ENCODE measurements at places on chromosomes 12 and 14. TPM values are rescaled to one million over a fixed set of nuclear protein-coding genes. Genes with fewer than 3 reads are reported as not detected.

The KLRC1 gene
- total RNA-seq, result not detected

The KRT3 gene
- not detected for total RNA-seq

- H3K36me3 ChIP-seq, result no peaks in the 10 kb centered on the region
- H3K4me3 ChIP-seq, result no peak overlapping the region
- no peak for DNase-seq
- no peaks in the 10 kb centered on the region for H3K27me3 ChIP-seq
- no peaks in the 10 kb centered on the region for H3K4me1 ChIP-seq
These were observed 21.3 kb downstream of the CLEC2A start for GRCh38 chr12:9910716-9911421.

DNA sequence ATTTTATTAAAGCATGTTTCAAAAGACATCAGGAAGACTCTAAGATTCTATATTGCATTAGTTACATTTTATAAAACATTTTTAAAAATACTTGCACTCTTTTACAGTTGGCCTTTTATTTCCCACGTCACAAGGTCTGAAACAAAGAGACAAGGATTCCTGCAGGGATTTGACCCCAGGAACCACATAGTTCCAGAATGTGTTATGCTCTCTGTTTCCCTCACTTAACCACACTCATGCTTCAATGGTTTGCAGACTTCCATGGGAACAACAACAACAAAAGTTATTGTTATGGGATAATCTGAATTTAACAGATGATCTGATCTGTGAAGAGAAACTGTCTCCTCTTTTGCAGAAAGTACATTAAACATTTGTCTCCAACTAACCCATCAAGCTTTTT, 104.3 kb upstream of the PPFIA2 start:
- no peak overlapping the region for H3K27ac ChIP-seq
- H3K27me3 ChIP-seq, result no peaks in the 10 kb centered on the region
- no peaks in the 10 kb centered on the region for H3K4me1 ChIP-seq
- H3K4me3 ChIP-seq, result no peak overlapping the region

DNA sequence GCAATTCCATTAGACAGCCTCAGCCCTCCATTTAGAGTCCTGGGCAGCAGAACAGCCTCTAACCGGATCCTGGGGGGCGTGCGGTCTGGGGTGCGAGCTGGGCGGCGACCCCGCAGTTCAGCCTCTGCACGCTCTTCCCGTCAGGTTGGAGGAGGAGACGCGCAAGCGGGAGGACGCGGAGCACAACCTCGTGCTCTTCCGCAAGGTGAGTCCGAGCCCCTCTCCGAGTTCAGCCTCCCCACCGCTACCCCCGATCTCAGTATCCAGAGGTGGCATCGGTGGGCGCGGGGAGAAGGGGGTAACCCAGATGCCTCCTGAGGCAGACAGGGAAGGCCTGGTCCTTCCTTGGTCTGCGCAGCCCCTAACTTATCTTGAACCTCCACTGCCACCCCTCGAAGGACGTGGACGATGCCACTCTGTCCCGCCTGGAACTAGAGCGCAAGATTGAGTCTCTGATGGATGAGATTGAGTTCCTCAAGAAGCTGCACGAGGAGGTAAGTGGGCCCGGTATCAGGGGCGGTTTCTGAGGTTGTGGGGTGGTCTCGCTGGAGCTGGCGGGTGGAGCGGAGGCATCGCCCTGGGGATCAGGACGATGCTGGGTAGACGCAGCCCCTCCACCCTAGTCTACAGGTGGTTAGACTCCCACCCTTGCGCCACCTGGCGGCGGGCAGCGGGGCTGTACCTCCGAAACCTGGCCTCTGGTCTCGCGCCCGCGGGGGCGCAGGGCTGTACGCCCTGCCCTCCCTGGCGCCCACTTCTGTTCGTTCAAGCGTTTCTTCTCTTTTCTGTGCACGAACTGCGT, 1.3 kb downstream of the PRPH start:
- no peak overlapping the region for H3K27ac ChIP-seq
- peak overlapping the region; percentile 31 for H3K4me3 ChIP-seq
- peaks cover 35% of the 10 kb centered on the region for H3K4me1 ChIP-seq
- H3K36me3 ChIP-seq, result no peaks in the 10 kb centered on the region
- DNase-seq, result no peak

Measured in esophagus muscularis mucosa (tissue), 4 donors.